NCI-H524 (cell line): ENCODE measurements at places on chromosomes 13 and 19.

DNA sequence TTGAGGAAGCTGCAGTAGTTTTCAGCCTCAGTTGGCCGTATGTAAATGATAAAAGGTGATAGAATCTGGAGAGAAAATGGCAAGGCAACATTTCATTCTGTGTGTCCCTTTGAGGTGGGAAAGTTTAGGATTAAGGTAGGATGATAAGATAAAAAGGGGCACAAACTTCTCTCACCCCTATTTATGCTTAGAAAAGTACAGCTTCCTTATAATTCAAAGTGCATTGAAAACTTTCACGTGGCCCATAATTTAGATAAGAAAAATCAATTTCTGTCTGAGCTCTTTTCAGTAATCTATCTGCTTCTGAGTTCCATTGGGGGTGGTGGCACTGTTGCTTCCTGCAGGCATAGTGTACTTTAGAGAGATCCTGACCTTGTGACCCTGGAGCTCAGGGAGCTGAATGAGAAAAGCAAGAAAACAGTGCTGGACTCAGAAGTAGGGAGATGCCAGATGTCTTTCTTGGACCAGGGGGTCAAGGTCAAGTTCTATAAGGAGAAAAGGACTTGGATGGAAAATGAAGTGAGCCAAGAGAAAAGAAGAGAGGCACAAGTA is 187.3 kb downstream of the NDFIP2 start:
- DNase-seq = no peak

DNA sequence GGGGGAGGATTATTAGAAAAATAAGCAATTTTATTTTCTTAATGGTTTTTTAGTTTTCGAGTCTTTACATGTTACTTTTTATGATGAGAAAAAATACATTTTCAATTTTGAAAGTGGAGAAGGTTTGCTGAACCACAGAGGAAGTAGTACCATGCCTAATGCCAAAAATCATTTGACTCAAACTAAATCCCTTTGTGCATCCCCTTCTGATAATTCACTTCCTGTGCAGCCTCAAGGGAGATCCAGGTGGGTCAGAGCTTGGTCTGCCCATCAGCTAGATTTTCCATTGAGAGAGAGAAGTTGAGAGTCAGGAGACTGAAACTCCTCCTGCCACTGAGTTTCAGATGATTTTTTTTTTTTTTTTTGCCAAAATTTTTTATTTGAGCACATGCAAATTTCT is 571.7 kb downstream of the LIG4 start:
- no peak for DNase-seq

DNA sequence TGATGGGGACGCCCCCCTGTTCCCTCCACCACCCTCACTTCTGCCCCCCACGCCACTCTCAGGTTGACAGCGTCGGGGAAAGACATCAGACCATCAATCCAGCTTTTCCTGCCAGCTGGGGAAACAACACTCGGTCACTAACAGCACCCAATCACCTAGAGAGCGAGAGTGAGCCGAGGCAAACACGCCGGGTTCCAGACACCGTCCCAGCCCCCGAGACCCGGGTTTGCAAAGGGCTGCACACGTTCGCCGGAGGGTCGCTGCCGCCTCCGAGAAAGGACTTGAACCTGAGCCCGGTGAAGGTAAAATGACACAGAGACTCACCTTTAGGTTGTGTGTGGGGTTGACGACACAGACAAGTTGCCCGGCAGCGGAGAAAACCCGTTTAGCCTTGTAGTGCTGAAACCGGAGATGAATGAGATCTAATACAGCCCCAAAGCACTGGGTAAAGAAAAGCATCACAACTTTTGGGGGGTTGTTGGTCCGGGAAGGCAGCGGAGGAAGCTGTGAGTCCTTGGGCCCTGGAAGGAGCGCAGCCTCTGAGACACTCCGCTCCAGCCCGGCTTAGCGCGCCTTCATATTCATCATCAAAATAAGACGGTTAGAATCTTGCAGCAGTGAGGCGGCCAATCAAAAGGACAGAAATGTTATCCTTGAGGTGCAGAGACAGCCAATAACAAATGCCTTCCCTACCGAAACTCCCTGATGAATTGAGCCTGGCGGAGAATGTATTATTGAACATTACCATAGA is at the start of gene SIAH3:
Gene SIAH3, minus strand, starts transcription at position 583 of the 751 bp plus-strand sequence. Its CDS starts 124 bp downstream, at position 459.
- DNase-seq = peak; percentile 68

DNA sequence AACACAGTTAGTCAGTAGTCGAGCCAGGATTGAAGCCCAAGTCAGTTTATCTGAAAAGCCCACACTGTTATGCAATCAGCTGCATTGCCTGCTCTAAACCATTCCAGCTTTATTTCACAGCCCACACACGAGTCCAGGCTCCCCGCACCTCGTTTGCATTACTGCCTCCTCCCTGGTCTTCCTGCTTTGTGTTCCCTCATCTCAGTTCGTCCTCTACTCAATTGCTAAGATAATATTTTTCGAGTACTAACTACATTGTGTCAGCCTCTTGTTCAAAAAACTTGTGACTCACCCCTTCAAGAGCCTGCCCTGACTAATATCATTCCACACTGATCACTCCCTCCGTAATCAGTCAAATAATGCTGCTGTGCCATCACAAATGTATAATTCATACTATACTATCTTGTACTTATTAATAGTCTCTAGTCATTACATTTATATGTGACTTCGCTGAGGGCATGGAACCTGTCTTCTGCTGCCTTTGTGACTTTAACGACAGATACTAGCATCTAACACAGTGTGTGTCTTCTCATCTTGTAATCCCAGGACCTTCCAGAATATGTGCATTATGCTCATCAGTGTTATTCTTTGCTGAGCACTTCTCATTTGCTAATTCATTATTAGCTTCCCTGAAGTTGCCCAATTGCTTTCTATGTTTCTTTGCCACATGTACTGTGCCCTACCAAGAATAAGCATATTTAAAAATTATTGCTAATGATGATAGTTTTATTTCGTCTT is 26.2 kb upstream of the WDFY2 start:
- no peak for DNase-seq

- no peak for DNase-seq
These were observed 910.6 kb upstream of the GPC6 start for GRCh38 chr13:92316030-92316429.

DNA sequence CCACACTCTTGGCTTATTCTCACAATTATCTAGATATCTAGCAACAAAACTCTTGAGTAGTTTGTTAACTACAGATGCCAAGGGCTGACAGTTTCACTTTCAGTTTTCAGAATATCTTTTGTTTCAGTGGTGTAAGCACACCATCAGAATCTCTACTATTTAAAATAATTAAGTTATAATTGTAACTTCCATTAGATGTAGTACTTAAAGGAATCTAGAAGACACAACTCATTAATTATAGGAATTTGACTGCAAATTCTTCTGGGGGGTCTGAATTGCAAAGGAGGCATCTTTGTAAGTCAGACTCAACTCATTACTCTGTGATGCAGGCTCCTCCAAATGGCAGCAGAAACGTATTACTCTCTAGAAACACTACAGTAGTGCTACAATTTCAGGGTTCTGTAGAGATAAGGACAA is 44.9 kb upstream of the USPL1 start:
- DNase-seq = peak; percentile 40

DNA sequence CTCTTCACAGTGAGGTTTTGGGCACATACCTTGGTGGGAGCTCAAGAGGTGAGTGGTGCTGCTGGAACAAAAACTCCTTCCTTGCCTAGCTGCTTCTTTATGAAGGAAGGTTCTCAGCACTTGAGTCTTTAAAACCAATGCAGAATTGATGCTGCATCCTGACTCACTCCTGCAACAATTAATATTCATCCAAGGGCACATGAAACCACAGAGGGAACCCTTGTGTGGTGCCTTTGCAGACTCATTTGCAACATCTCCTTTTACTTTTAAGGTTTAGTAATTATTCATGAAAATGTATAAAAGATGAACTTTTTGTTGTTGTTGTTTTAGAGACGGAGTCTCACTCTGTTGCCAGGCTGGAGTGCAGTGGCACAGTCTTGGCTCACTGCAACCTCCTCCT is 30.1 kb downstream of the OPA3 start:
- no peak for DNase-seq

DNA sequence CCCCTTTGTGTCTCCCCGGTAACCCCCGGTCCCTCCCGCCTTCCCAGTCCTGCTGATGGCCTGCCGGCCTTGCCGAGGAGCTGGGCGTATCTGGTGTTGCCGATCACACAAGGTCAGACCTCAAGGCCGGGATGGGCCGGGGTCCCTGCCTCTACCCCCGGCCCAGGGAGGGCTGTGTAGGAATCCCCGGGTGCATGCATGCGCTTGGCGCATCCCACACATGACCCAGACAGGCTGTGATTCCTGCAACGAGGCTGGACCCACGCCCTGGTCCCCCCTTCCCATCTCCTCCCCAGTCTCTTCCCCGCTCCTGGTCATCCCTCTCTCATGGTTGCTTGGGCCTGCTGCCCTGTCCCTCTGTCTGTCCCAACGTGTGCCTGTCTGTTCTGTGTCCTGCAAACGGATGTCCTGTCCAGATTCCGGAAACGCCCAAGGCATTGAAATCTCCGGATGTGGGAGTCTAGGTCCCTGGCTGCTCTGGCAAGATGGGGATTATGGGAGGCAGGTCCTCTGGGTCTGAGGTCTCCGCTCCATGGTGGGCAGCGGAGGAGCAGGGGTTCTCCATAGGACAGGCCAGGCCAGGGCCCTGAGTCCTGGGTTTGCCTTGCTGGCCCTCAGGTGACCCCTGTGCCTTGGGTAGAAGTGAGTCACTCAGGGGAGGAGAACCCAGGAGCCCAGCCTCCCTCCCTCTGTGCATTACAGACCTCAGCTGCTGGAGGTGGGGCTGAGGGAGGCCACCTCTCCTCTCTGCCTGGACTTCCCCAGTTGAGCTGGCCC is 1.6 kb downstream of the PKN1 start:
- DNase-seq = no peak

DNA sequence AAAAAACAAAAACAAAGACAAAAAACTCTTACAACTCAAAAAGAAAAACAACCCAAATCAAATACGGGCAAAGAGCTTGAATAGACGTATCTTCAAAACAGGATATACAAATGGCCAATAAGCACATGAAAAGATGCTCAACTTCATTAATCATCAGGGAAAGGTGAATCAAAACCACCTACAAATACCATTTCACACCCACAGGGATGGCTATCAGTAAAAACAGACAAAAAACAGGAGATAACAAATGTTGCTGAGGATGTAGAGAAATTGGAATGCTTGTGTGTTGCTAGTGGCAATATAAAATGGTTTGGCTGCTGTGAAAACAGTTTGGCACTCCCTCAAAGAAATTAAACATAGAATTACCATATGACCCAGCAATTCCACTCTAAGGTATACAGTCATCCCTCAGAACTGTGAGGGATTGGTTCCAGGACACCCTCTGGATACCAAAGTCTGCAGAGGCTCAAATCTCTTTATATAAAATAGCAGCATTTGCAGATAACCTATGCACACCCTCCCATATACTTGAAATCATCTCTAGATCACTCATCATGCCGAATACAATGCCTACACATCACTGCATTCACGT is 29.7 kb downstream of the MLLT1 start:
- DNase-seq = no peak

DNA sequence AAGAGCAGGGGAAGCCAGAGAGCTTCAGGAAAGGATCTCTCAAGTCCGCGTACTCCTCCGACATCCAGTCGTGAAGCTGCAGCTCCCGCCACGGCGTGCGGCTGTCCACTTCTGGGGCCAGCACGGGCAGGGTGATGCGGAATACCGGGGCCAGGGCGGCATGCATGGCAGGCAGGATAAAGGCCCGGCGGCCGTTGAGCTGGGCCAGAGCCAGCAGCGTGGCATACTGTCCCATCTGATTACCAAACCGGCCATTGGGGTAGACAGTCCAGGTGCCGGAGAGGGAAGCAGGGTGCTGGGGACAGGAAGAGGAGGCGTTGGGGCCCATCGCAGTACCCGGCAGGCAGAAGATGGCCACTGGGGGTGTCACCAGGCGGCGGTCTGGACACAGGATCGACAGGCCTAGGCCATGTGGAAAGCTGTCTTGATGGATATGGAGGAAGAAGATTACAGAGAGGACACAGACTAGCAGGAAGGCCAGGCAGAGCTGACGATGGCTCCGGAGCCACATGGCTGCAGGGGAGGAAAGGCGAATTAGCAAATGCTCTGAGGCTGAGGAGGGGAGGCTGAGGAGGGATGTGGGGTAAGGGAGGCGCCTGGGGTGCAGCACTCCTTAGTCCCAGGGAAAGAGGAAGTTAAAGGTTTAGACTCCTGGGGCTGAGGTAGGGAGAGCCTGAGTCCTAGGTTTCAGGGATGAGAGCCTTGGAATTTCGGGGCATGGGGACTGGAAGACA is 1.5 kb downstream of the FUT1 start:
- DNase-seq = no peak

GRCh38 chr13:110008816-110009215 is 222.4 kb upstream of the IRS2 start:
- DNase-seq = no peak

DNA sequence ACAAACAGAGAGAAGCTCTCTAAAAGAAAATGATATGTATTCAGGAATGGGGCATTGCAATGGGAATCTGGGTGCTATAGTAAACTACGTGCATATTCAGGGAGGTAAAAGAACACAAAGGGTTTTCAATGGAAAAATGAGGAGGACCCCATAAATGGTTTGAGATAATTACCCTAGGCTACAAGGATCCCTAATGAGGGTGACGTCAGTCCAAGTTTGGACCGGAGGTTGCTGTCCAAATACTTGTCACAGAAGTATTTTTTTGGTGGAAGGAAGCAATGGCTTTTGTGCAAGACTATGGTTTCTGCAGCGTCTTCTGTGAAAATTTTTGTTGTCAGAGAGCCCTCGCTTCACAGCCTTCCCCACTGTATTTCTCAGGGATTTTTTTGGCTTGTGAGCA is 995 bp upstream of the CEACAM18 start:
- DNase-seq = no peak

DNA sequence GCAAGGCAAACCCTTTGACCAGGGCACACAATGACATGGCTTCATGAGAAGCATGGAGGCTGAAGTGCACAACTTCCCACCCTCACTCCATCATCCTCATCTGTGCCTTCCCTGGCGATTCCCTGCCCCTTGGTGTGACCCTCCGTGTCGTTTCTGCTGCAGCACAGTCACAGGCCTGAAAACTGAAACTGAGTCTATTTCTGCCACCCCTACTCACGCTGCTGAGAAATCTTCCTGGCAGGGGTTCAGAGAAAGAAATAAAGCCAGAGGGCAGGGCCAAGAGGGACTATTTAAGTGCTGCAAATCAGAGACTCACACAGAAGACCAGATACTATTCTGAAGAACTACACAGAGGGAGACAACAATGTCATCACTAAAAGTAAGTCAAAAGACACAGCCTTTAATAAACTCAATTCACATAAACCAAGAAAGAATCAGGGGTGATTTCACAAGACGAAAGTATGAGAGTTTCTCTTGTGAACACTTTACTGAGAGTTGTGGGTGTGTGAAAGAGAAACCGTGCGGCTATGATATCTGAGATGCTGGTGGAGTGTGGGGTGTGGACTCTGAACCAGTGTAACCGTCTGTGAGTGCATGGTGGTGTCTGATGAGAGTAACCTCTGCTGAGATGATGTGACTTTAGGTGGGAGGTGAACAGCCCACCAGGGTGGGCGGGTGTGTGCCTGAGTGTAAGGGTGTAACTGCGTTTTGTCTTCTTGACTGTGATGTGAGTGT is 23.5 kb downstream of the LGALS16 start:
- DNase-seq = no peak

GRCh38 chr13:28459911-28460310 is 35.0 kb downstream of the FLT1 start:
- peak; percentile 9 for DNase-seq

GRCh38 chr19:57075125-57075524 is 44.7 kb upstream of the USP29 start:
- DNase-seq = no peak

GRCh38 chr13:101838323-101838722 is 385.8 kb downstream of the ITGBL1 start:
- no peak for DNase-seq

GRCh38 chr13:71417205-71417604 is 449.8 kb downstream of the DACH1 start:
- no peak for DNase-seq

- no peak for DNase-seq
These were observed 5.5 kb upstream of the CYP4F3 start for GRCh38 chr19:15635016-15635805.
